ENCODE measurements at places on chromosomes 12 and 14.

- no peak for DNase-seq
These were observed 24.0 kb upstream of the ZDHHC17 start for GRCh38 chr12:76739896-76740295.

GRCh38 chr14:105210266-105211025 lies 29.3 kb upstream of the NUDT14 start:
- DNase-seq: no peak

DNA sequence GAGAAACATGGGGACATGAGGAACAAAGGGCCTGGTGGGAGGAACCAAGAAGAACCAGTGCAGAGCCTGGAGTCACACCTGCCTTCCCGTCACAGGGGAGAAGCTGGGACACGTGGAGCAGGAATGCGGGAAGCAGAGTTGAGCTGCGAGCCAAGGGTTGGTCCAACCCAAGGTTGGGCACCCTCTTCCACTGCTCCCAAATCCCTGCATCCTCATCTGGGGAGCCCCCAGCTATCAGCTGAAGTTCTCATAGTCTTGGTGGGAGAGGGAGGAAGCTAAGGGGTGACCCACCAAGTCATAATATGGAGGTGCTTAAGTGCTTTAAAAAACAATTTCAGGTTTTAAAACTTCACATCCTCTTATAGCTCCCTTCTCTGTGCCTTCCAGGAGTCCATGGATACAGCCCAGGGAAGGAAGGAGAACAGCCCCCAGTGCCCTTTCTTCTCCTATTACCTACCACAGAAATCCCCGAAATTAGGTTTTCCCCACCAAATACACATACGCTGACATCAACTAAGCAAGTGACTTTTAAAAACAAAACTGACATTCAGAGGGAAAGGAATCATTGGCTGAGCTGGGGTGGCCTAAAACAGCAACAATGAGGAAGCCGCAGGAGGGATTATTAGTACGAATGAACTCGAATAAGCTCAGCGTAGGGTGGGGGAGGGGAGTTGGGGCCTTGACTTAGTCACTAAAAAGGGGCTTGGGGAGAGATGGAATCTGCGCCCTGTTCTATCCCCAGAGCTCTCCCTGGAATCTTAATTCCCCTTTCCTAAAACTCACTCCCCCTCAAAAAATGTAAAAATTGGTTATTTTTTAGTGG lies 4.5 kb downstream of the MYL6 start:
- no peak for DNase-seq

DNA sequence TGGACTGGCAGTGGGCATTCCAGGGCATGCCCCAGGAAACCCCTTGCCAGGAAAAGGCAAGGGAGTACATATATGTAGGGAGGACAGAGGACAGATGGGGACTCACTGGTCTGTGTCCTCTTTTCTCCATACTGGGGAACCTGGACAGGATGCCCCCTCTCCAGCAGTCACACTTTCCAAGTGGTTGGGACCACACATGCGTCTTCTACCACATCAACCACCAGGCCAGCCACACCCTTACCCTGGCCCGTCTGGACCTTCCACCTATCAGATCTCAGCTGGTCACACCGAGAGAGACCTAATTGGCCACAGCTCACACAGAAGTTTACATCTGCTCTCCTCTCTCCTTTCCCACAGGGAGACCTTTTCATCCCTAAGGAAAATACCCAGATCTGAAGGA lies 8.3 kb downstream of the ANKRD33 start:
- DNase-seq: no peak

GRCh38 chr12:53221203-53222080 lies 10.6 kb downstream of the RARG start:
- DNase-seq: peak; percentile 43

GRCh38 chr14:67429510-67430205 lies 17.7 kb upstream of the PLEK2 start:
- DNase-seq: no peak

DNA sequence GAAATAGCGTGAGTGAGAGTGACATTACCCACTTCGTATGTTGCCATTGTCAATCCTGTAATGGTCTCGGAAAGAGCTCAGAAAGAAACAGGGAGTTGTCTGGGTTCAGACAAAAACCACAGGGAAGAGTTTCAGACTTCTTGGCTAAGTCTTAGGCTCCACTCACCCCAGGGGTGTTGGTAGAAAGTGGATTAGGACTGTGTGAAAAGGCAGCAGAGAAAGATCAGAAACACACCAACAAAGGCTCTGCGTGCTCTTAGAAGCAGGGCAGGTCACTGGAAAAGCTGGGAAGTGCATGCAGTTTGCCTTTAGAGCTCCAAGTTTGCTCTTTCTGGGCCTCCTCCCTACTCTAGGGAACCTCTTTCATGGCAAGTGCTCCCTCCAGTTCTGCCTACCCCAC lies 106.1 kb upstream of the PLXNC1 start:
- DNase-seq: no peak

GRCh38 chr14:87161502-87161901 lies 831.5 kb downstream of the GALC start:
- DNase-seq: no peak

- no peak for DNase-seq
These were observed 3.0 kb downstream of the ARG2 start for GRCh38 chr14:67622675-67623074.

DNA sequence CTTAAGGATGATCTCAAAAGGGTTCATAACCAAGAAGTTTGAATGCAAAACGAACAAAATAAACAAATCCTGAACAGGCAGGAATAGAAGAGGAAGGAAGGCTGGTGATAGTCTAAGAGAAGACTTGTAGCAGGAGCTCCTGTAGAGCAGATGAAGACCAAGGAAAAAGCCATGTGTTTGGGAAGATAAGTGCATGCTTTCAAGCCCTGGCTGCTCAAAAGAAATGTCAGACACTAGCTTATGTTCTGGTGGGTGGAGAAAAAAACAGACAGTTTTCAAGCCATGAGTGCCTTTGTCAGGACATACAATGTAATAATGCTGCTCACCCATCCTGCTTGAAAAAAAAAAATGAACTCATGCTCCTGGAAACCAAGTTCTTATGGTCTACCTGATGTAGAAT lies 27.4 kb downstream of the TAOK3 start:
- no peak for DNase-seq

- DNase-seq: no peak
These were observed 197.5 kb upstream of the FLRT2 start for GRCh38 chr14:85332401-85332800.

DNA sequence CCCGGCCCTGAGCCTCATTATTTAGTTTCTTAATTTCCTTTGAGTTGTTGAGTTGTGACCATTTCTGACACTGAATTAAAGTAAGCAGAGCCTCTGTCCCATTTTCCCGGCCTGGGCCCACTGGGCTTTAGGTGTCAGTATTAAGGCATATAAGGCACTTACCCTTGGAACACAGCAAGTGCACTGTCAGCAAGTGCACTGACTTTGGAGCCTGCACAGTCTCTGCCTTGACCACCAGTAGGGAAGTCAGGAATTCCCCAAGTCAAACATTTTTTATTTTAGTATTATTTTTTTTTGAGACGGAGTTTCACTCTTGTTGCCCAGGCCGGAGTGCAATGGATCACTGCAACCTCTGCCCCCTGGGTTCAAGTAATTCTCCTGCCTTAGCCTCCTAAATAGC lies 56.6 kb downstream of the MAX start:
- DNase-seq: no peak

- no peak for DNase-seq
These were observed 102.3 kb upstream of the DIO3 start for GRCh38 chr14:101458741-101459550.

DNA sequence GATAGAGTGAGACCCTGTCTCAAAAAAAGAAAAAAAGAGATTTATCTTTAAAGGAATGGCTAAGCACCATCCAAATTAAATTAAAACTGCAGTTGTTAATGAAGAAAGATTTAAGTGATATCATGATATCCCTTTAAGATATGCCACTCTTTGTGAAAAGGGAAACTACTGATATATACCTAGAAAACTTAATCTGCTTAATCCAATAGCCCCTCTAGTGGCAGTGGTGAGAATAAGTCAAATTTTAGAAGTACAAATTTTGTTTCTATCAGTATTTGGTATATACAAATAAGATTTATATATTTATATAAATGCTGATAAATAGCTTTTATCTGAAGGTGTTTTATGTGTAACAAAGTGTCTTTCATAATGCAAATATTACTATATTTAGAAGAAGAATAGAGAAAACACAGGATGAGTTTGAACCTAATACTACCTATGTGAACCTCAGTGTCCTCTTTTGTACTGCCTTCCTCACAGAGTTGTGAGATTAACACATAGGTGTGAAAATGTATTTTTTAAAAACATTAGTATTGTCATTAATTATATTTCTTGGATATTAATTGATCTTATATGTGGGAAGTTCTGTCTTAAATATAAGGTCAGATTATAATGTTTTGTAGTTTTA lies 51.4 kb upstream of the GARIN2 start:
- no peak for DNase-seq

- DNase-seq: no peak
These were observed 91.8 kb downstream of the PLXNC1 start for GRCh38 chr12:94240171-94240570.

GRCh38 chr12:89965993-89966392 lies 257.4 kb upstream of the ATP2B1 start:
- DNase-seq: no peak
